ENCODE measurements at places on chromosomes 5 and 9. TPM values are rescaled to one million over a fixed set of nuclear protein-coding genes. Genes with fewer than 3 reads are reported as not detected.

DDX4 gene
- total RNA-seq, result not detected

PDGFRB gene
- 23.7 TPM for total RNA-seq

DNA sequence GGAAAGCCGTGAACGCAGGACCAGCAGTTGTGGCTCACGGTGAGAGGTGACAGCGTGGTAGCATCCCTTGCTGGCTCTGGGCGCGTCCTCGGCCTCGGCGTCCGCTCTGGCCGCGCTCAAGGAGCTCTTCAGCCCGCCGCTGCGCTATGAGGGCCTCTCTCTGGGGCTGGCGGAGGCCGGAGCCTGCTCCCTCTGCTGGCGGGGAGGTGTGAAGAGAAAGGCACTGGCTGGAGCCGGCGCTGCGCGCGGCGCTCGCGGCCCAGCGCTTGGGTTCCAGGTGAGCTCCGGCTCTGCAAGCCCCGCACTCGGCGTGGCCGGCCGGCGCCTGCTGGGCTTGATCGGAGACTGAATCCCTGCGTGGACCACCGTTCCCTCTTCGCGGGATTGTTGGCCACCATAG lies 705.6 kb downstream of the SEMA5A start:
- H3K4me3 ChIP-seq, result no peak overlapping the region
- no peaks in the 10 kb centered on the region for H3K4me1 ChIP-seq
- DNase-seq, result peak; percentile 12
- H3K27me3 ChIP-seq, result peaks cover 2% of the 10 kb centered on the region

OMD gene
- total RNA-seq, result not detected

KCNMB1 gene
- total RNA-seq, result 1.1 TPM

GRCh38 chr5:42749020-42749419 lies 7.6 kb upstream of the CCDC152 start:
- no peak overlapping the region for H3K27ac ChIP-seq
- no peaks in the 10 kb centered on the region for H3K36me3 ChIP-seq

HAVCR1 gene
- total RNA-seq, result not detected

SMC5 gene
- 26.5 TPM for total RNA-seq

UBTD2 gene
- 38.8 TPM for total RNA-seq

DNA sequence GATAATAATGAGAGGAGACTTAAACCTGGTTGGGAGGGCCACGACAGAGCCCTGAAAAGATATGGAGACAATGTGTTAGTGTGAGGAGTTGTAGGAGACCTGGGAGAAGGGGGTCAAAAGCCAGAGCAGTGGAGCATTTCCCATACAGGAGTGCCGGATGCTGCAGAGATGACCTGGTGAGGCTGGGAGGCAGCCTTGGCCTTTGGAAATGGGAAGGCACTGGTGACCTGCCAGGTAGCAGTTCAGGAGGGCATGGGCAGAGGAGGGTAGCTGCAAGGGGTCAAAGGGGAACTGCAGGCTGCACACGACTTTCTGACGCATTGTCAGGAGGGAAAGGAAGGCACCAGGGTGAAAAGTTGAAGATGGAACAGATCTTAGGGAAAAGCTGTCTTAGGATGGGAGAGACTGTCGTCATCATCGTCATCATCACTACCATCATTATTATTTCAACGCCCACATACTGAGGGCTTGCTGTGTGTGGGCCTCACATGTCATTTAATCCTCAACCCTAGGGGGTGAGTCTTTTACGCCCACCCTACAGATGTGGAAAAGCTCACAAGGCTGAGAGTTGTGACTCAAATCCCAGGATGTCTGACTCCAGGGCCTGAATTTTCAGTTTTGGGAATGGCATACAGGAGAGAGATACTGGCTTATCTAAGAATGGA lies 13.3 kb downstream of the ARAP3 start:
- H3K36me3 ChIP-seq, result peaks cover 32% of the 10 kb centered on the region
- peak overlapping the region; percentile 18 for H3K27ac ChIP-seq
- H3K4me1 ChIP-seq, result peaks cover 28% of the 10 kb centered on the region
- peaks cover 13% of the 10 kb centered on the region for H3K27me3 ChIP-seq
- no peak for DNase-seq

INSL6 gene
- not detected for total RNA-seq

SH3PXD2B gene
- 74.1 TPM for total RNA-seq

DNA sequence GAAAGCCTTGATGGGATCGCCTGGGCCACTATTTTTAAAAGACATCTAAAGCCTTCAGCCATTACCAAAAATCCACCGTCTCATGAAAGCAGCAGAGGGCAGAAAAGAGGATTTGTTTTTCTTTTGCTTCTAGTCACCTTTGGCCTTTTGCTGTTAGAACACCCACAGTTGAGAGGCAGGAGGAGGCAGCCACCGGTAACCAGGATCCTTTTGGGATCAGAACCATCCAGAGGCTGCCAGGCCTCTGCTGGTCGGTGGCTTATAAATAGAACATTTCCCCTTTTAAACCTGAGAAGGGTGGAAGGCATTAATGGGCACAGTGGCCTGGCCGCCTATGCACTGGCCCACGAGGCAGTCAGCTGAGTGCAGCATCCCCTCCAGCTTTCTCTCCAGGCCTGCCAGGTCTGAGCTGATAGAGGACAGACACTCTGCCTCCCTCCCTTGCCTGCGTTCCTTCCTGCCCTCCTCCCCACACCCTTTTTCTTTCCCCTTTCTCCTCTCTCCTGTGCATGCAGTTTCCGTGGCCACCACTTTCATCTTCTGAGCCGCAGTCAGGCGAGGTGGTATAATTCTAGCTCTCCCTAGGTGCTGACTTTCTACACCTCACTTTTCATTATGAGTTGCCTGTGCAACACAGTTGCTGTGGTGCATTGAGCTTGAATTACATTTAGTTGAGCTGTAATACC lies 253.4 kb downstream of the ARHGAP26 start:
- H3K4me1 ChIP-seq, result peaks cover 15% of the 10 kb centered on the region
- H3K4me3 ChIP-seq, result no peak overlapping the region
- H3K27ac ChIP-seq, result no peak overlapping the region
- H3K36me3 ChIP-seq, result peaks cover 5% of the 10 kb centered on the region

GRCh38 chr5:178284093-178284675 lies 51.6 kb upstream of the PHYKPL start:
- H3K27me3 ChIP-seq, result peaks cover 16% of the 10 kb centered on the region
- no peaks in the 10 kb centered on the region for H3K4me1 ChIP-seq
- no peak overlapping the region for H3K4me3 ChIP-seq
- H3K27ac ChIP-seq, result no peak overlapping the region
- DNase-seq, result no peak

DNA sequence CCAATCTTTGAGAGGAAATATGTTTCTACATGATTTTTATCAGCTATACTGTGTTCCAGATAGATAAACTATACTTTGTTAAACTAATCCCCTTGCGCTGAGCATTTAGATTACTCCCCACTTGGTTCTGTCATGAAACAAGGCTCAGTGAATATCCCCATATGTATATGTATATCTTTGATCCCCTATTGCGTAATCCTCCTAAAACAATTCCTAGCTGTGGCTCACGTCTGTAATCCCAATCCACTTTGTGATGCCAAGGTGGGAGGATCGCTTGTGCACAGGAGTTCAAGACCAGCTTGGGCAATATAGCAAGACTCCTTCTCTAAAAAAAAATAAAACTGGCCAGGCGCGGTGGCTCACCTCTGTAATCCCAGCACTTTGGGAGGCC lies 2.7 kb downstream of the PHYHD1 start:
- no peak overlapping the region for H3K4me3 ChIP-seq
- H3K27ac ChIP-seq, result no peak overlapping the region
- H3K36me3 ChIP-seq, result no peaks in the 10 kb centered on the region
- no peak for DNase-seq
- no peaks in the 10 kb centered on the region for H3K27me3 ChIP-seq

All from endothelial cell (in vitro differentiated cells).